COR-L47 (cell line): ENCODE measurements at places on chromosomes 6 and 20.

- DNase-seq, result no peak
Observed at GRCh38 chr20:43925215-43925614, 10.6 kb downstream of the TOX2 start.

GRCh38 chr6:149212206-149212605, 105.3 kb upstream of the TAB2 start:
- no peak for DNase-seq

DNA sequence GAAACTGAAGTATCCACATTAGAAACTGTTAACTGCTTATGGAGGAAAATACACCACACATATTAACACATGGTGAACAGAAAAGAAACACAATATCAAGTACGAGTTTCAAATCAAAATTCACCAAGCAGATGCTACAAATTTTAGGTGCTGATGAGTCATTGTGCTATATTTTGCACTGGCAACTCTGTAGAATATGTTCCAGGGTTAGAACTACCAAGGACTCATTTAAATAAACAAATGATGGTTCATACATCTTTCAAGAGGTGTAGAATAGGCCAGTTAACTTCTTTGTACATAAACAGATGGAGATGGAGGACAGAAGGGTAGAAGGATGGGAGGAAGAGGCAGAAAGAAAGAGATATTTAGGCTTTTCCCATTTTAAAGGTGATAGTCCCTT, 184.9 kb downstream of the ARHGAP18 start:
- no peak for DNase-seq

GRCh38 chr6:156840136-156840535, 63.0 kb downstream of the ARID1B start:
- no peak for DNase-seq

DNA sequence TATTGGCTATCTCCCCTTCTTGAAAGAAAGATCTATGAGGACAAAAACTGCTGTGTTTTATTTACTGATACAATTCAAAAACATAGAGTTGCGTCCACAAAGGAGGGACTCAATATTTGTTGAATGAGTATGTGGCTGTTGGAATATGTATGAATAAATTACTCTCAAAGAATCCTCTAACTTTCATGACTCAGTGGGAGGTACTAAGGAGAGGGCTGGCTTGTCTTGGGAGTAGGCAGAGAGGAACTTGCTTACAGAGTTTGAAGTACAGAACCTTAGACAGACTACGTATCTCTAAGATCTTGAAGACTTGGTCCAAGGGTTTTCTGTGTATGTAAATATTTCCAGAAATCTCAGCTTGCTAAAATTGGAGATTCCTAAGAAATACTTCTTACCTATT, 504.0 kb upstream of the PTCHD4 start:
- no peak for DNase-seq

- DNase-seq, result no peak
Observed at GRCh38 chr6:116887894-116888293, 10.9 kb downstream of the RFX6 start.
